ENCODE measurements at places on chromosomes 2 and 18.

- no peak for DNase-seq
These were observed 42.0 kb downstream of the COL5A2 start for GRCh38 chr2:189137519-189137918.

DNA sequence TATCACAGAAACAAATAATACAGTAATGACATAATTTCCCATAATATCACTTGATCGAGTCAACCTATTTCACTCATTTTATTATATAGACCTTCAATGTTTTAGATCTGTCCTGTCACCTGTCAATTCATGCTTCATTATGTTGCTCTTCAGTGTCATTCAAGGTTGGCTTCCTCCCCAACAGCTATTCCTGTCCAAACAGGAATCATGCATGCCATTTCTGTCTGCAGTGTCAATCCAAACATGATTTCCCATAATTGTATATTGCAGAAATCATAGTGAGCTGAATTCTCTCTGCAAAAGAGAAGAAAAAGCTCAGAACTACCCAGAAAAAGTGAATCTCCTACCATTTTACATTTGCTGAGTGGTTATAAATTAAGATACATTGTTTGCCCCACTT is 628.6 kb downstream of the NR4A2 start:
- DNase-seq, result no peak

- no peak for DNase-seq
These were observed 41.1 kb downstream of the PLEKHB2 start for GRCh38 chr2:131146231-131146630.

- DNase-seq, result no peak
These were observed 576.0 kb downstream of the ARHGAP15 start for GRCh38 chr2:143705108-143705707.

- DNase-seq, result no peak
These were observed 371.6 kb downstream of the EIPR1 start for GRCh38 chr2:3005859-3006501.

DNA sequence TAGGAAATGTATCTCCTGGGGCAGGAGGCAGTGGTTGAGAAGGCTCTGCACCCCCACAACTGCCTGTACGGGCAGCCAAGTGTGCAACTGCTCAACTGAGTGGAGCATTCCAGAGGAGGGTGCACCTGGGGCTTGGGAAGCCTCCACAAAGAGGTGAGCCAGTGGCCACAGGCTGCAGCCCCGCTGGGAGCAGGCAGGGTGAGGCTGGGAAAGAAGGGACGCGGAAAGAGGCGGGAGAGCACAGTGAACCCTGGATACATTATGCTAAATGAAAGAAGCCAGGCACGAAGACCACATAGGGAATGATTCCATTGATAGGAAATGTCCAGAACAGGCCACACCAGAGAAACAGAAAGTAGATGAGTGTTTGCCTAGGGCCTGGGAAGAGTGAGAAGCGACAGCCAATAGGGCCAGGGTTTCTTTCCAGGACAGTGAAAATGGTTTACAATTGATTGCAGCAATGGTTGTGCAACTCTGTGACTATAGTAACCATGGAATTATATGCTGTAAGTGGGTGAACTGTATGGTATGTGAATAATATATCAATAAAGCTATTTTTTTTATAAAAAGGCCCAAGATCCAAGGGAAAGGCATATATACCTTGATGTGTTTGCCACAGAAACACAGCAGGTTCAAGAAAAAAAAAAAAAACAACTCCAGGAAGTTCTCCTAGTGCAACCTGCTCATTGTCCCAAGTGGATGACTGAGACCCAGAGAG is 82.4 kb downstream of the DDX1 start:
- DNase-seq, result no peak

- DNase-seq, result no peak
These were observed 97.7 kb upstream of the TFCP2L1 start for GRCh38 chr2:121382744-121383143.

GRCh38 chr2:48812416-48812815 is 56.9 kb upstream of the LHCGR start:
- no peak for DNase-seq

GRCh38 chr2:181183878-181184542 is 203.6 kb downstream of the UBE2E3 start:
- DNase-seq, result no peak

DNA sequence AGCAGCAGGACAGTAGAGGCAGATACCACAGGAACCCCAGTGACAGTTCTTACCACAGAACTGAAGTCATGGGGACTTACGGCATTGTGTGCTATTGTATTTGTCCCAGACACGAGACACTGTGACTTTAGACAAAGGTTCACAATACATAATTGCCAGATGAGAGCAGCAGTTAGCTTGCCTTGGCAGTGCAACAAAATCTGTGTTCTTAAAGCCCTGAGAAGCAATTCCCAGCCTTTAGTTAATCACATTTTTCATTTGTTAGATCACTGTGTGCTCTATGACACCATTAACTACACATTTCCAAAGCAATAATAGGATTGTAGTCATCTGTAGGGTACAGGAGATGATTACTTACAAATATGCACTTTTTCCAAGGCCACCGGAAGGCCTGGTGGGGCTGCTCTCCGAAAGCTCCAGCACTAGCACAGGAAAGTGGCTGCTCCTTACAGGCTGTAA is 97.5 kb upstream of the LDLRAD4 start:
- no peak for DNase-seq

- DNase-seq, result no peak
These were observed 127.4 kb downstream of the CACNB4 start for GRCh38 chr2:151971301-151972051.

DNA sequence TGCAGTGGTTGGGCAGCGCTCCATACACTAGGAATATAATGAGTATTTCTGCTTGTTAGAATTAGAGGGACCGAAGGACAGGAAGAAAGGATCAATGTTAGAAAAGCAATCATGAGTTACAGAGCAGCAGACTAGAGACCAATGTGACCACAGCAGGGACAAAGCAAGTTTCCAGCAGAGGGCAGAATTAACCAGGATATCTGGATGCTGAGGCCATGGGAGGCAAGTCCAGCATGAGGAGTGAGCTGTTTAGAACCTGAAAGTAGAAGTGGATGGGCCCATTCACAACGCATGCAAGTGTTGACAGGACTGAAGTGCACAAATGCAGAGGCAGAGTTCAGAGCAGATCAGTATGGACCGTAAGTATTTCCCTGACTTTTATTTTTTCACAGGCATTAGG is 910.4 kb upstream of the GYPC start:
- no peak for DNase-seq

GRCh38 chr2:188449561-188449960 is 157.9 kb downstream of the GULP1 start:
- DNase-seq, result no peak

GRCh38 chr2:203637471-203638167 is 68.8 kb upstream of the CD28 start:
- no peak for DNase-seq

- no peak for DNase-seq
These were observed 156.5 kb upstream of the LRATD1 start for GRCh38 chr2:14475994-14476393.

GRCh38 chr2:222797871-222798270 is 63.0 kb upstream of the ACSL3 start:
- no peak for DNase-seq

- DNase-seq, result no peak
These were observed 785.8 kb downstream of the RNF144A start for GRCh38 chr2:7703048-7703447.

GRCh38 chr2:240245706-240246105 is 105.2 kb upstream of the OTOS start:
- DNase-seq, result no peak

DNA sequence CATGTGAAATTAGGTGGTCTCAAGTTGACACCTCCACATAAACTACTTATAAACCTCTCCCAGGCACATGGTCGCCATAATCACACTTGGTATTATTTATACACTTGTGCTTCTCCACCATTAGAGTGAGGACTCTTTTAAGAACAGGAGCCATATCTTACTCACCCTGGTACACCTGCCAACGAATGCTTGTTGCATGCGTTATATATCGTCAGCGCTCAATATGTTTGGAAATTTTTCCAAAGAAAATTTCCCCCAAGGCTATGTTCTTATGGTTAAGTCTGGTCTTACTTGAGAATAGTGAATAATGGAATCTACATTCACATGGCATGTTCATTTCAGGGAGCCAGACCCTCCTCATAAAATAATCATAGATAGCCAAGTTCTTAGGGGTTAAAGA is 271.7 kb downstream of the BCL11A start:
- no peak for DNase-seq

- DNase-seq, result no peak
These were observed 174.2 kb upstream of the RBMS1 start for GRCh38 chr2:160667811-160668210.

DNA sequence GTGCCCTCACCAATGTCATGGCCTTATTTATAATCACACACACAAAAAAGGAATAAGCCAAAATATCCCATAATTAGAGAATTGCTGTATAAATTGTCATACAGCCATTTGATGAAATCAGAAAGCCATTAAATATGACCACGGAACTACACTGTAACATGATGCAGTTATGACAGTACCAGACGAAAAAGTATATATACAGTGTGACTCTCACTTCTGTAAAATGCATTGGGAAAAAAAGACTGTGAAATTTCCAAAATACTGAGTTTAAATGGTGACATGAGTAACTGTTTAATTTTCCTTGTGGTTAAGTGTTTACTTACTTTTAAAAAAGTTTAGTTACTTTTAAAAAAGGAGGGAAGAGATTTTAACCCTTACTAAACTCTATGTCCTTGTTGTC is 25.4 kb downstream of the UXS1 start:
- DNase-seq, result no peak

- DNase-seq, result no peak
These were observed 6.6 kb upstream of the KRTCAP3 start for GRCh38 chr2:27435628-27436027.

DNA sequence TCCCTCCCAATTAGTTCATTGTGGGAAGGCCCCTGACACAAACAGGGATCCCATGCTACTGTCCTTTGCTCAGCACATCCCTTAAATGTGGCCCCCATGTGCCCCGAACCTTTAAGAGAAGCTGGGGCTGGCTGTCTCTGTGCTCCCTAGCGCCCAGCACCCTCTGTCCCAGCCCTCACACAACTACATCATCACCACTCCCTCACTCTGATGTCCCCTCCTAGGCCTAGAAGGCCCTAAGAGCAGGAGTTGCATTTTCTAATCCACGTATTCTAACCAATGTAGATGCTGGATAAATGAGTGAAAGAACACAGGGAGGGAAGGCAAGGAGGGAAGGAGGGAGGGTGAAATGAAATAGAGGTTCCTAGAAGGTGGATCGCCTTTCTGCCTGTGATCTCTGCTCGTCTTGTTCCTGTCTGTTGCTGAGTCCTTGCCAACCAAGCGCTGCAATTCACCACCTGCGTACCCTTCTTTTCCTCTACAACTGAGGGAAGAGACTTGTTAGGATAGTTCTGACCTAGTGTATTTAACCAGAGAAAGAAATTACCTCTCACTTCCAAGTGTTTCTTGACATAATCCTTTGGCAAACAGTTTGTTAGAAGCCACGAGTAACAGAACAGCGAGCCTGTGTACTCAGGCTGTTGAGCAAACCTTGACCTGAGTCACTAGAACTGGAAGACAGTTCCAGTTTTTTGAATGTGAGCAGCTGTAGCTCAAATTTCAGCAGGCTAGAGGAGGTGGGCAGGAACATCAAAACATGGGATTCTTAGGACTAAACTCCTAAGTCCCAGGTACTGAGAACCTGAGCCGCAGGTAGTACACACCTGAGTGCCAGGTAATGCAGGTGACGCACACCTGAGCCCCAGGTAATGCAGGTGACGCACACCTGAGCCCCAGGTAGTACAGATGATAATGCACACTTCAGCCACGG is 181.5 kb upstream of the ID2 start:
- DNase-seq, result no peak

- no peak for DNase-seq
These were observed 14.0 kb downstream of the ASPRV1 start for GRCh38 chr2:69947325-69947931.

- DNase-seq, result peak; percentile 22
These were observed 6.1 kb downstream of the CHMP1B start for GRCh38 chr18:11857177-11857887.

DNA sequence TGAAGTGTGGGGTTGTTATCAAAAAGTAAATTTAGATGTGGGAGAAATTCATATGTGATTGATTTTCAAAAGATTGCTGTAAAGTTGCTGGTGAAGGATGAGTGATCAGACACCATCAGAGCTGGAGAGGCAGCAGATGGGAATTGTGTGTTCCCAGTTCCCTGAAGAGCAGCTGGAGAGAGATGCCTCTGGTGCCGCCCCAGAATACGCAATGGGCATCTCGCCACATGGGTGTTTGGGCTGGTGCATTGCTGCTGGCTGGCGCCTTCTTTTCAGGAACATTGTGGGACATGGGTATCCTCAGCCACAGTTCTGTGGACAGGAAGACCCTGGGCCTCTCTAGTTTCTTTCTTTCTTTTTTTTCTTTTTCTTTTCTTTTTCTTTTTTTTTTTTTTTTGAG is 11.9 kb downstream of the ATG4B start:
- no peak for DNase-seq

GRCh38 chr2:155846259-155846658 is 486.3 kb downstream of the NR4A2 start:
- DNase-seq, result no peak

DNA sequence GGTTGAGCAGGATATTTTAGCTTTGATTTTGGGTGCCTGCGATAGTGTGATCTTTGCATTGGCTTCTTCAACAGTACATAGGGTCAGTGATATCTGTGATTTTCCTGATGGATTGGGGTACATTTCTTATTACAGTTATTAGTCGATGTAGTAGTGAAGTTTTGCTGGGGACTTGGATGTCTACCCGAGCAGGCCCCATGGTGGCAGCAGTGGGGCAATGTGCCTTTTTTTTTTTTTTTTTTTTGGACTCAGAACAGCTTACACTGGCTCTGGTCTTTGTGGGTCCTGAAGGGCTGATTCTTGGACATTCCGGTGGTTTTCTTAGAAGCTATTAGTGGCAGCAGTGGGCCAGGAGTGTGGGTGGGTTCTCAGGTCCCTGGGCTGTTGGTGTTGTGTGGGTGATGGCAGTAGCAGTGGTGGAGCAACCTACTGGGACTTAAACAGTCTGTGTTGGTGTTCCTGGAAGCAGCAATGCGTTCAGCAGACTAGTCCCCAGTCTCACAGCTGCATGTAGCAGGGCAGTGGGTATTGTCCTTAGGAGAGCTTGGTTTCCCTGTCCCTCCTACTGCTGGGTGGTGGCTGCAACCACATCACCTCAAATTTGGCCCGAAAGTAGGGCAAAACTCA is 53.7 kb upstream of the SLC4A10 start:
- DNase-seq, result no peak

DNA sequence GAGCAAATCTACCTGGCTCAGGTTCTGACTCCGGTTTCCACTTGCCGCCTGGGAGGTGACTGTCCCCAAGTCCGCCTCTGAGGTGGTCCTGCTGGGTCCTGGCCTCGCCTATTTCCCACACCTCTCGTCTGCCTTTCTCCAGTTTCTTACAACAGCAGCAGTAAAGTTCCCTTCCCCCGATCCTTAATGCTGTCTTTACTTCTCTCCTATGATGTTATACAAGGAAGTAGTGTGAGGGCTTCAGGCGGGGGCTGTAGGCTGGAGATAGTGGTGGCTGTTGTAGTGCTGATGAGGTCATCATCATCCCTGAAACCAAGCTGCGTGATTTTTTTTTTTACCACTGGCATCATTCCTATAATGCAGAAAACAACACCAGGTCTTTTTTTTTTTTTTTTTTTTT is 18.9 kb downstream of the TGIF1 start:
- DNase-seq, result no peak

GRCh38 chr2:38268691-38269327 is 108.3 kb downstream of the ATL2 start:
- no peak for DNase-seq

Measured in GF-D8 (cell line).